C1 segment of cervical spinal cord (tissue), 14 donors: ENCODE measurements at places on chromosomes 1 and 21.
A peak's percentile ranks its signal among the peaks of the same experiment; 100 is the strongest.

DNA sequence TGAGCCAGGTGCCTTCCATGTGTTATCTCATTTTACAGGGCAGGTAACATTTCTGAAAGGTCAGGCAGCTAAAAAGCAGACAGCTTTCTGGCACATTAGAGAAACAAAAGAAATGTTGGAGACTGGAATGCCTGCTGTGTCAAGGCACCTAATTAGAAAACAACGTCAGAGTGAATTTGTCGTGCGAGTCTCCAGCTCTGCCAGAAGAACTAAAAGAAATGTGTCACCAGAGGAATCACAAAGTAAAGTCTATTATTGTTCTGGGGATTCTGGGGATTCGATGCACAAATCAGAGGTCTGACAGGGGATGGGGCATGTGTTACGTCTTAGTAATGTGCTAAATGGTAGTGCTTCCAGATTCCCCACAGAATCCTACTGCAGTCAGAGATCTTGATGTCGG, 89.3 kb downstream of the EDEM3 start:
- no peak for DNase-seq

DNA sequence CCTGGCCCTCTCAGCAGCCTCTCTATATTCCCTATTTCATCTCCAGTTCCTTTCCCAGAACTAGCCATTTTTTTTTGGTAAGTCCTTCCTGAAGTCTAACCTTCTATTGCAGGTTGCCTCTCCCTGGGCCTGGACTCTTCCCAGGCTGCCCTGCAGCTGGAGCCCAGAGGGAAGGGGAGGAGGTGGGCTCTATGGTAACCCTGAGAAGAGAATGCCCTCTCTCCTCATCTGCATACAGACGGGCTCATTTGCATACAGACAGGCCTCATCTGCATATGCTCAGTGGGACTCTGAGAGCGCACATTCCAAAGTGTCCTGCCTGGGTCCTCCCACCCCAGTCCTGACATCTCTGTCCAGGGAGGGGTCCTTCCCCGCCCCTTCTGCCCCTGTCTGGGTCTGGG, 32.7 kb downstream of the RHBG start:
- DNase-seq = peak; percentile 52

DNA sequence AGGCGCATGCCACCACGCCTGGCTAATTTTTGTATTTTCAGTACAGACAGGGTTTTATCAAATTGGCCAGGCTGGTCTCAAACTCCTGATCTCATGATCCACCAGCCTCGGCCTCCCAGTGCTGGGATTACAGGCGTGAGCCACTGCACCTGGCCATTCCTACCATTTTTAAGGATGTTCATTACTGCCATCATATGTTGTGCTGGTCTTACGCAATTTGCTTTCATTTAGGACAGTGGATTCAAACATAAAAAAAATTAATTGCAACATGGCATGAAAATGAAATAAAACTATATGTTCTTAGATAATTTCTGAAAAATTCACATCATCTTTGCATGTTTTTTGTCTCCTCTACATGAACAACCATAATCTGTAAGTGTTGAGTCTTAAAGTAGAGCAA, 527.7 kb downstream of the LTN1 start:
- DNase-seq = no peak

DNA sequence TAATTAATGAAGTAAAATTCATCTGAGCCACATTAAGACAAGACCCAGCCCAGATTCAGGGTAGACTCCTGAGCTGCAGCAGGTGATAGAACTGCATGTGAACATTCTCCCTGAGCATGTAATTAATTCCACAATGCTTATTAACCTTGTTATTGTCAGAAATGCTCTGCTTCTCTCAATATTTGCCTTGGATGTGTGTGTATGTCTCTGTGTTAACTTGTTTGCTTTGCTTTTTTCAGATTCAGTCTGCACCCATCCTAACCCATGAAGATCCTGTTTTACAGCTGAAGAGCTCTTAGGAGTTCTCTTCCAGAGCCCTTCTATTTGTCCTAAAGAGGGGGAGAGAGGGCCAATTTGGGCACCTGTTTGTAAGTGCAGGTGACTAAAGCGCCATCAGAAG, 143.2 kb upstream of the BMP8A start:
- no peak for DNase-seq

GRCh38 chr1:76832521-76832920, 34.8 kb upstream of the ST6GALNAC5 start:
- DNase-seq = no peak

DNA sequence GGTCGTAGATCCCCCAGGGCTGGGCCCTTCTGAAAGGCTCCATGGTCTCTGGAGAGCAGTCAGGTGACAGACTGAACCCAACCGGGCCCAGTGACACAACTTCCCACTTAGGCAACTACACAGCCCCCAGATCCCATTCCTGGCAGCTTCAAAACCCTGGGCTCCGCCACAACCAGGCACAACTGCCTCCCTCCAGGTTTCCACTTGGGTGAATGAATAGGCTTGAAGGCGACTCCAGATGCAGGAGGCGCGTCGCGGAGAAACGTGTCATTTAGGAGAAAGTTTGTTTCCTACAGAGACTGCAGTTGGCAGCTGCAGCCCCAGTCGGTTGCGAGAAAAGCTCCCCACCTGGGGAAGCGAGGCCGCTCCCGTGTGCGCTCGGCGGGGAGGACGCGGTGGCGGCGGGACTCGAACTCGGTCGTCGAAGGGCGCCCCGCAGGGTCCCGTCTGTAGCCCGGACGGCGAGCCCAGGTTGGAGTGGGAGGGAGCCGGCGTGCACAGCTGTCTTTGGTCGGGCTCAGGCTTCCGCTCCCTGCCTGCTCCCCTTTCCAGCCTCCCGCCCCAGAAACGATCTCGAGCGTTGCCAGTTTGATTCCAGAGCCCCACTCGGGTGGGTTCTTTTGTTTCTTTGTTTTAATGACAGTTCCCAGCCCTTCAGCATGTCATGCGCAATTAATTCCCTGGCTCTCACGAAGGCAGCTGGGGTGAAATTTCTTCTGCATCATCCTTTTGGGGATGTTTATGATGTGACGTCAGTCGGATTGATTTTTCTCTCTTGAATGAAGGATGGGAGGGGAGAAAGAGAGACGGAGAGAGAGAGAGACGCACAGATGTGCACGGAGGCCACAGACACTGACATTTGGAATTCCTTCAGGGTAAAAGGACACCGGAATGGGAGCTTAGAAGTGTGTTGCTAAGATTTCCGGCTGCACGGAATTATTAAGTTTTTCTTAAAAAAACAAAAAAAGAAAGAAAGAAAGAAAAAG, 862 bp upstream of the SGIP1 start:
- DNase-seq = peak; percentile 62

DNA sequence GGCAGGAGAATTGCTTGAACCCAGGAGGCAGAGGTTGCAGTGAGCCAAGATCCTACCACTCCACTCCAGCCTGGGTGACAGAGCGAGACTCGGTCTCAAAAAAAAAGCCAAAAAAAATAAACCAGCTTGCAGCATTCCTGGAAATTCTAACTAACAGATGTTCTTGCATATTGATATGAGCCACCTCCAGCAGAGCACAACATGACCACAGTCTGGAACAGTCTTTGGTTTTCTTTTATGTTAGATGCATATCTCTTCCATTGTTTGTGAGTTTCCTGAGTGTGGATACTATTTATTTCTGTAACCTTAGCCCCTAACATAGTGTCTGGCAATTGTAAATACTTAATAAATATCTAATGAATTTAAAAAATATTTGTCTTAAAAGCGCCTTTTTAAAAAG, 23.9 kb downstream of the IFNAR1 start:
- peak; percentile 2 for DNase-seq

DNA sequence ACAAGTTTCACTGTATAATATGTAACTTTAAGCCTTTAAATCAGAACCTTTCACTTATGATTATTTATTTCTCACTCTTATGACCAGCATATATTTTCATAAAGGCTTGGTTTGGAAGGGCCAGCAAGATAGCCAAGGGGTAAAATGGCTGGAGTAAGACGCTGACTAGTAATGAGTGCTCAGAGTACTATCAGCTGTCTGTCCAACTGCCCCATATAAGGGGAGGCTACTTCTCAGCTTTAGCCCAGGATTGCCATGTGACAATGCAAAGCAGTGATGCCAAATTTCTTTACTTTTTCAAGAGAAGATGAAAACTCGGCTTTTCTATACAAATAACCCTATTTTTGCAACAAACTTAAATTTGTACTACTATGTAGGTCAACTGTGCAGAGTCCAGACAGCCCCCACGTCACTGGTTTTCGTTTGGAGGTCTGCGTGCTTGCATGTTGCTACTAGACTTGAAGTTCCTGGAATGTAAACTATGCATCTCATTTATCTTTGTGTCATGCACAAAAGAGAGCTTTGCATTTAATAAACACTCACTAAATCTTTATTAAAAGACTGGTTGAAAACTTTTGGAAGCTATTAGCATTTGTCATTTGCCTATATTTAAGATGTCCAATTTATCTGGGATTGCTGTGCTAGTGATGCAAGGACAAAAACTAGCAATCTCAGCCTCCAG, 110.4 kb downstream of the TNFSF18 start:
- DNase-seq = no peak

- DNase-seq = no peak
Observed at GRCh38 chr1:201459775-201460174, 9.2 kb downstream of the PHLDA3 start.

GRCh38 chr1:83058327-83058726, 940.6 kb downstream of the TTLL7 start:
- DNase-seq = no peak

- DNase-seq = no peak
Observed at GRCh38 chr1:104636581-104636980, 886.9 kb downstream of the AMY1C start.

- no peak for DNase-seq
Observed at GRCh38 chr1:27137544-27138075, 17.3 kb downstream of the SLC9A1 start.

GRCh38 chr1:204268101-204268500, 54.3 kb upstream of the GOLT1A start:
- no peak for DNase-seq

GRCh38 chr1:22689505-22689904, 21.1 kb upstream of the EPHB2 start:
- no peak for DNase-seq

- DNase-seq = no peak
Observed at GRCh38 chr1:85296980-85297379, 20.5 kb upstream of the BCL10 start.

DNA sequence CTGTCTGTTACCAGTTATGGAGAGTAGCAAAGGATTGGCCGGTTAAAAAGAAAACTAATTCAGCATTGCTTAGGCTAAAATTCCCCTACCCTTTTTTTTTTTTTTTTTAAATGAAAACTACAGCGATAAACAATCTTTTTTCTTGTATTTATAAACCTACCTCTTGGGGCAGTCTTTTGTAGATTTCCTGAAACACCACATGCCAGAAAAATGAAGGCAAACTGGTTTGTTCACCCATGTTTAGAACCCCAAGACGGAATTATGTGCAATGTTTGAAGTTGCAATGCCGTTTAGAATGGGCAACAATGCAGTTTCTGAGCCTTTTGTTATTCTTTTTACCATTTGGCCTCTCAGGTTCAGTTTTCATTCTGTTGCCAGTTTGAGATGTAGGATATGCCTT, 59.1 kb downstream of the PRDM2 start:
- DNase-seq = no peak

- no peak for DNase-seq
Observed at GRCh38 chr1:24751833-24752232, 6.6 kb downstream of the CLIC4 start.

DNA sequence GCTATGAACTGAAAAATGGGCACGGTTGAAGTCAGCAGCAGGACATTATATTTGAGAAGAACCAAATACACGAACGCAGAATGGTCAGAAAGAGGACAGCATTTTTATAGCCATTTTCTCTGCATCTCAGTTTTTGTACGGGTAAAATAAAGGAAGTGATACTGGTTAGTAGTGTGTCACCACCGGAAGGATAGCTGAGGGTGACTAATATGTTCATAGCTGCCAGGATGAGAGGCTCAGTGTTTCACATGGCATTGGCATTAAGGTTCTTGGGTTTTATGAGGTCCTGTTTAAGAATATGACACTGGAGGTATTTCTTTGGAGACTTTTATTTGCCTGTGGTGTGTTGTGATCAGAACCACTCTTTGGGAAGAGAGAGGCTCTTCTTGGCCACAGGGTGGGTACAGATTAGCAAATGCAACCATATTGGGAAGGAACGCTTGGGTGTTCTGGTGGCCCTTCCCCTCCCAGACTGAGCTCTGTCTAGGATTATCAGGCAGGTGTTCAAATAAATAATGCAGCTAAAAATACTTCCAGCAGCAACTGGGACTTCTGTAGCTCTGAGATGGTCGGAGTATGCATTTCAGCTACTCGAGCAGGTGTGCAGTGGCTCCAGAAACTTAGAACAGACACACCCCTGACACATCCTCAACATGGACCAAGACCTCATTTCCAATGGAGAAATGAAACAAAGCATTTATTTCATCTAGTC, 158.2 kb downstream of the PBX1 start:
- no peak for DNase-seq

- peak; percentile 61 for DNase-seq
Observed at GRCh38 chr1:32336963-32337675, 1.1 kb upstream of the MARCKSL1 start.

DNA sequence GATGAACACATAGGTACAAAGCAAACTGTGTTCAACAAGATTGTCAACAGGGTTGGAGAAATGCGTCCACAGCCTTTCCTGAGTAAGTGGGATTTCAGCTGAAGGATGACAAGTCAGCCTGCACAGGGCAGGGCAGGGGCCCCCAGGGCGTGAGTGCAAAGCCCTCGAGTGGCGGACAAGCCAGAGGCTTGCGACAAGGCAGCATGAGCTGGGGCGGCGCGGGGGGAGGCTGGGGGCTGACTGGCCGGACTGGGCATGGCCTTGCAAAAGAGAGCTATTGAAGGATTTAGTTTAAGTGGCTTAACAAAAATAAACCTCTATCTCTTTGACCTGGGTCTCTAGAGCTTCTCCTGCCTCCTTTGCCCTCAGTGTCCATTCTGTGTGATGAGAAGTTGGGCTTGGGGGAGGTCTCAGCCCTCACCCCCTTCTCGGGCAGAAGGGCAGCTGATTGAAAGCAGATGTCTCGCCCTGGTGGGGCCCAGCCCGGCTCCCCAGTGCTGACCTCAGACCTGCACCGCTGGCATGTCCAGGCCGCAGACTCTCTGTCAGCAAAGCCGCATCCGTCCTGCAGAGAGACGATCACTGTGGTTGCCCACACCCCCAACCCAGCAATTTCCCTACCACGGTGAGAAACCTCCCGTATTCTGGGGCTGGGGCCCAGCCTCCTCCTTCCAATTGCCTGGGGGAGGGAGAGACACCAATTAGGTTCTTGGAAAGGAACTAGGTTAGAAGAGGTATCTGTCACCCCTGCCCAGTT, 24.3 kb upstream of the EPS8L3 start:
- DNase-seq = no peak

GRCh38 chr1:66265268-66265667, 268.7 kb upstream of the SGIP1 start:
- no peak for DNase-seq

- DNase-seq = no peak
Observed at GRCh38 chr1:119840745-119841144, 29.5 kb upstream of the REG4 start.

GRCh38 chr1:94622757-94623156, 81.2 kb upstream of the F3 start:
- no peak for DNase-seq

DNA sequence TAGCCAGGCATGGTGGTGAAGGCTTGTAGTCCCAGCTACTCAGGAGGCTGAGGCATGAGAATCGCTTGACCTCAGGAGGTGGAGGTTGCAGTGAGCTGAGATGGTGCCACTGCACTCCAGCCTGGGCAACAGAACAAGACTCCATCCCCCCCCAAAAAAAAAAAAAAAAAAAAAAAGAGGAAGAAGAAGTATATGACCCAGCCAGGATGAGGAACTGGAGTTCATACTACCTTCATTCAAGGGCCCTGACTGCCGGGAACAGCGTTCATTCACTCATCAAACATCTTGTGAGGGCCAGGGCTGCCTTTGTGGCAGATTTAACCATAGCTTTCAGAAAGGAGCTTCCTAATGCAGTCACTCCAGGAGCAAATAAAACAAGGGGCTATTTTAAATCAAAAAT, 127.6 kb downstream of the MRPS6 start:
- no peak for DNase-seq
